ENCODE measurements at places on chromosomes 3 and 15.

DNA sequence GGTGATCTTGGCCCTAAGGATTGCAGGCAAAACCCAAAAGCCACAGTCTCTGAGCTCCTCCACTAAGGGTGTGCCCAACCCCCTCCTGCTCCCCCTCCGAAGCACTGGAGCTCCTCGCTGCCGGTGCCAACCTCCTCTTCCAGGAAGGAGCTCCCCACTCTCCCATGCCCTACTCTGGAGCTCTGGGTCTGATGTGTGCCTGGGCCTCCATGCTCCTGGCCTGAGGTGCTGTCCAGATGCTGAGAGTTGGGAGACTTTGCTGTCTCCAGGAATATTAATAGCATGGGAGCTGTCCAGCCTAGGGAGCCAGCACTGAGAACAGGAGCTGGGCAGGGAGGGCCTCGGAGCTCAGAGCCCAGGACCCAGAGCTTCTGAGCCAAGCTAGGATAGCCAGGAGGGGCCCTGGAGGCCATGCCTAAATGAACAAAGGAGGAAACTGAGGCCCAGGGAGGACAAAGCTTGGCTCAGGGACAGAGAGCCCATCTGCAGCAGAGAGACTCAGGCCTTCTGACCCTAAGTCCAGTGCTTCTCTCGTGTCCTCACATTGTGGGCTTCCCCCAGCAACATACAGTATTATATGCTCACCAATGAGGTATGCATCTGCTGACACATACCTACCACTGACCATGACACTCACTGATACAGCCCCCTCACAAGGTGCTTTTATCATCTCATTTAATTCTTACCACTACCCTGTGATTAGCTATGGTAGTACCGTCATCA lies 36.9 kb upstream of the HERC1 start:
- H3K27me3 ChIP-seq, result no peaks in the 10 kb centered on the region
- H3K27ac ChIP-seq, result no peak overlapping the region
- no peaks in the 10 kb centered on the region for H3K36me3 ChIP-seq
- H3K4me3 ChIP-seq, result no peak overlapping the region
- peak; percentile 94 for DNase-seq

DNA sequence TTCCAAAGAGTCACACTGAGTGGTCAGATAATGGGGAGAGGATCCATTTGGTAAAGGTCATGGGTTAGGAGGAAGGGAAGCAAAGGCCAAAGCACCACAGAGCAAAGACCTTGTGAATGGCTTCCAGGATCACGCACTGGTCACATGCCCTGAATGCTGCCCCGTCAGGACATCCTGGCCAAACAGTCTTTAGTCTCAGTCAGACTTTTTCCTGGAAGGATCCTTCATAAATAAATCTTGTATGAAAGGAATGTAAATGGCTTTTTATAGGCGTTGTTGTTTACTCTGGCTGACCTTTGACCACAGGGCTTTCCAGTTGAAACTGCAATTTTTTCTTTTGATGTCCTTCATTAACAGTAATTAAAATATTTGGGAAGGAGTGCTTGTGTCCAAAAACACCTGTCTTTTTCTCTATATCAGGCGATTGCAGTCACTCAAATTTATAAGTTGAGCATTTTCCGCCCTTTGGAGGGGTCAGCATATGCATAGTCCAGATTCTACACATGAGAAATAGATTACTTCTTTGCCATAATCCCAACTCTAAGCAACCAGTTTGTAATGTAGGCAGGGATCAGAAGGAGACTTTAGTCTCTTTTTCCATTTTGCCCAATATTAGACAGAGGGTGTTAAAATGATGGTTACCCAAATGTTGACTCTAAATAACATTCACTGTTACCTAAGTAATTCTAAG lies 48.4 kb downstream of the CHAC1 start:
- H3K4me1 ChIP-seq, result no peaks in the 10 kb centered on the region
- no peak for DNase-seq
- H3K27me3 ChIP-seq, result no peaks in the 10 kb centered on the region
- no peak overlapping the region for H3K4me3 ChIP-seq

DNA sequence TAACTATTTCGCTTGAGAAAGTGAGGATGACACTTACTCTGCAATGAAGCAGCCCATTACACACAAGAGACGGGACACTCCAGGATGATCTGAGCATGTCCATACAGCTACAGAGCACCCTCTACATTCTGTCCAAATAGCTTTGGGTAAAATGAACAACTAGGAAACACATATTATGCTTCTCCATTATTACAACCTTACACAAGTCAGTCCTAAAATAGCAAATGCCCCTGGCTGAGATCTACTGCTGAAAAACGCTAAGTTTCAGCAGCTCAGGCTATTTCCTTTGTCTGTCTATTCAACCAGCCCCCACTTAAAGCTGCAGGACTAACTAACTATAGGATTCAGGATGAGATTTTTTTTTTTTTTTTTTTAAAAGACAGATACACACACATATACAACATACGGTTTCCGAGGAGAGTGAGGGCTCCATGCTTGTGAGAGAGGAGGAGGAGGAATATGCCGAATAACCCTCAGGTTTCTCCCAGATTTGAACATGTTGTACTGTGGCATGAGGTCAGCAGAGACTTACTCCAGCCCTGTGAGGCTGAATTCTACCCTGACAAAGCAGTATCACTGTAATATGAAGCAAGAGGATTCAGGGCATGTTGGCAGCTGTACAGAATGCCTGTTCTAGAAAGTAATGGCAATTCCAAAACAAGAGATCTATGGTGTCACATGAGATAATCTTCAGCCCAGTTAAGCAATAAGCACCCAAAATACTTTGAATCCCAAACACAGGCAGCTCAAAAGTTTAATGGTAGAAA lies 117.3 kb upstream of the PLXND1 start:
- DNase-seq, result peak; percentile 74
- H3K27me3 ChIP-seq, result no peaks in the 10 kb centered on the region
- peak overlapping the region; percentile 80 for H3K27ac ChIP-seq
- peaks cover 7% of the 10 kb centered on the region for H3K4me1 ChIP-seq
- no peaks in the 10 kb centered on the region for H3K36me3 ChIP-seq
- H3K4me3 ChIP-seq, result peak overlapping the region; percentile 36

GRCh38 chr3:33645060-33645647 lies 72.9 kb downstream of the CLASP2 start:
- peak; percentile 42 for DNase-seq
- H3K4me3 ChIP-seq, result peak overlapping the region; percentile 15
- H3K27me3 ChIP-seq, result no peaks in the 10 kb centered on the region
- H3K36me3 ChIP-seq, result peaks cover 2% of the 10 kb centered on the region
- H3K4me1 ChIP-seq, result no peaks in the 10 kb centered on the region
- no peak overlapping the region for H3K27ac ChIP-seq

DNA sequence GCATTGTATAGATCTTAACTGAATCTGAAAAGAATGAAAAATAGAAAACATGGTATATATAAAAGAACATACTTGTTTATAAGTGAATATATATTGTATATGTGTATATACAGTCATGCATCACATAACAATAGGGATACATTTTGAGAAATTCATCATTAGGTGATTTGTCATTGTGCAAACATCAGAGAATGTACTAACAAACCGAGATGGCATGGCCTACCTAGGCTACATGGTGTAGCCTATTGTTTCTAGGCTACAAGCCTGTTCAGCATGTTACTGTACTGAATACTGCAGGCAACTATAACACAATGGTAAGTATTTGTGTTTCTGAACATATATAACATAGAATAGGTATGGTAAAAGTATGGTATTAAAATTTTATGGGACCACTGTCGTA lies 64.6 kb upstream of the CHRM5 start:
- no peaks in the 10 kb centered on the region for H3K27me3 ChIP-seq
- no peaks in the 10 kb centered on the region for H3K36me3 ChIP-seq
- DNase-seq, result no peak
- H3K4me3 ChIP-seq, result no peak overlapping the region
- H3K27ac ChIP-seq, result no peak overlapping the region

GRCh38 chr3:9347887-9348286 lies 15.0 kb upstream of the THUMPD3 start:
- H3K36me3 ChIP-seq, result no peaks in the 10 kb centered on the region
- H3K27me3 ChIP-seq, result no peaks in the 10 kb centered on the region
- H3K4me1 ChIP-seq, result no peaks in the 10 kb centered on the region
- no peak overlapping the region for H3K4me3 ChIP-seq
- no peak for DNase-seq

DNA sequence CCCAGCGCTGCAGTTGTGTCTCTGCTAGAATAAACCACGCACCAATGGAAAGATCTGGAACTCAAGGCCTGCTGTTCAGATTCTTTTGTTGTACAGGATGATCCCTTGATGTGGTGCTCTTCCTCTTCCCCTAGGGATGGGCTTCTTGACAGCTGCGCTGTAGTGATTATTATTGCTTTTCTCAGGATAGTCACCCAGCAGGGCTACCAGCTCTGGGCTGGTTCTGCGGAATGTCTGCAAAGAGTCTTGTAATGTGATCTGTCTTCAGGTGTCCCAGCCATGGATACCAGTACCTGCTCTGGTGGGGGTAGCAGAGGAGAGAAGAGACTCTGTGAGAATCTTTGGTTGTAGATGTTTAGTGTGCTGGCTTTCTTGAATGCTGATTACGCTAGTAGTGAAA lies 974.2 kb downstream of the NSUN3 start:
- no peaks in the 10 kb centered on the region for H3K4me1 ChIP-seq
- H3K27me3 ChIP-seq, result no peaks in the 10 kb centered on the region
- DNase-seq, result no peak
- H3K27ac ChIP-seq, result no peak overlapping the region
- H3K36me3 ChIP-seq, result no peaks in the 10 kb centered on the region

DNA sequence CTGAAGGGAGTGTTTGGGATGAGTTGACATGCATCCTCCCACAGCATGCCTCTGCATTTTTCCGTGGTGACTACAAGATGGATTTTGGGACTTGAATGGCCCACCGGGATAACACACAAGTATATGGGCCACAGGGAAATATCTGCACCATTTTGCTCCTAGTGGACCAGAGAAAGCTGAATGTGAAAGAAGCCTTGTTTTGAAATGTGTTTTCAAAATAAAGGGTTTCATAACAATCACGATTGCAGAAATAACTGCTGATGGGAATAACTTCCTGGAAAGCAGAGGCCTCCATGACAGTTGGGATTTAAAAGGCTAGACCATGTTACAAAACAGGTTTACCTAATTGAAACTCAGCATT lies 77.5 kb upstream of the PRR23C start:
- no peaks in the 10 kb centered on the region for H3K4me1 ChIP-seq
- no peaks in the 10 kb centered on the region for H3K36me3 ChIP-seq
- no peak for DNase-seq
- no peak overlapping the region for H3K4me3 ChIP-seq
- H3K27ac ChIP-seq, result no peak overlapping the region

GRCh38 chr15:90261811-90262210 lies 3.7 kb upstream of the NGRN start:
- H3K27me3 ChIP-seq, result no peaks in the 10 kb centered on the region
- peaks cover 9% of the 10 kb centered on the region for H3K4me1 ChIP-seq
- no peak overlapping the region for H3K4me3 ChIP-seq
- H3K27ac ChIP-seq, result no peak overlapping the region
- H3K36me3 ChIP-seq, result no peaks in the 10 kb centered on the region

GRCh38 chr3:22947851-22948250 lies 255.3 kb upstream of the UBE2E2 start:
- H3K27ac ChIP-seq, result peak overlapping the region; percentile 38
- H3K27me3 ChIP-seq, result no peaks in the 10 kb centered on the region
- no peaks in the 10 kb centered on the region for H3K36me3 ChIP-seq
- H3K4me3 ChIP-seq, result no peak overlapping the region

- no peak overlapping the region for H3K27ac ChIP-seq
- DNase-seq, result no peak
- peaks cover 23% of the 10 kb centered on the region for H3K36me3 ChIP-seq
- no peaks in the 10 kb centered on the region for H3K27me3 ChIP-seq
Observed at GRCh38 chr3:134630506-134630905, 20.3 kb downstream of the KY start.
